ENCODE measurements at places on chromosomes 3 and 15.

GRCh38 chr3:170640737-170641171 lies 54.9 kb upstream of the SLC7A14 start:
- DNase-seq, result no peak
- H3K4me3 ChIP-seq, result no peak overlapping the region
- no peaks in the 10 kb centered on the region for H3K4me1 ChIP-seq

- no peak for DNase-seq
- peaks cover 6% of the 10 kb centered on the region for H3K27me3 ChIP-seq
- H3K4me1 ChIP-seq, result peaks cover 8% of the 10 kb centered on the region
- H3K4me3 ChIP-seq, result no peak overlapping the region
- no peak overlapping the region for H3K27ac ChIP-seq
Measured at GRCh38 chr3:124582621-124583395, 147.4 kb upstream of the UMPS start.

DNA sequence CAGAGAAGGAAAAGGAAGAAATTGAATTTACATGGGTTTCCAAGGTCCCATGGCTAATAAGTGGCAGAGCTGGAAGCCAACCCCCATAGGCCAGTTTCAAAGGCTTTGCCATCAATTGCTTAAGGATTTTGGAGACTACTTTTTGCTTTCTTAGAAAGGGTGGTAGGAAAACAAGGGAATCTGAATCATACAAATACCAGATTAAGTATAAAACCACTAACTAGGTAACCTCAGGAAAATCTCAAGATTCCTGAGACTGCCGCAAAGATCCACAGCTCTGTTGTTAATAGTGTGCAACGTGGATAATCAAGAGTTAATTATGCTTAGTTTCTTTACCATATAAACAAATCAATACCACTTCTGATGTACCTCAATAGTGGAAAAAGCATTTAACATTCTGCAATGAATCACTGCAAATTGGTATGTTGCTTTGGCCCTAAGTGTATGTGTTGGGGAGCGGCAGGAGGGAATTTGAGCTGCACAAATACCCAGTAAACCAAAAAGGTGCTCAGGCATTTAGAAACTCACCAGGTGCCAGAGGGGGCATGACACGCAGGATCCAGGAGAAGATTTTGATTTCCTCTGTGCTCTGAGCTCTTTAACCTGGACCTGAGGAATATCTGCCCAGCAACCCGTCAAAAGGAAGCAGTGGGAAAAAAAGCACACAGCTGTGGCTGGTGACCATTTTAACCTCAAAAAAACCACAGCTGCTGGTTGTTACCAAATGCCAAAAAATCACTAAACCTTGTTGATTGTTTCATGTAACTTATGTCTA lies 22.0 kb downstream of the AADAC start:
- no peak overlapping the region for H3K4me3 ChIP-seq
- H3K4me1 ChIP-seq, result peaks cover 16% of the 10 kb centered on the region
- H3K36me3 ChIP-seq, result no peaks in the 10 kb centered on the region
- H3K27ac ChIP-seq, result no peak overlapping the region
- H3K27me3 ChIP-seq, result no peaks in the 10 kb centered on the region
- no peak for DNase-seq

- no peaks in the 10 kb centered on the region for H3K4me1 ChIP-seq
- no peak for DNase-seq
- no peak overlapping the region for H3K27ac ChIP-seq
- H3K27me3 ChIP-seq, result no peaks in the 10 kb centered on the region
- no peak overlapping the region for H3K4me3 ChIP-seq
Measured at GRCh38 chr3:30542897-30543296, 63.5 kb upstream of the TGFBR2 start.

DNA sequence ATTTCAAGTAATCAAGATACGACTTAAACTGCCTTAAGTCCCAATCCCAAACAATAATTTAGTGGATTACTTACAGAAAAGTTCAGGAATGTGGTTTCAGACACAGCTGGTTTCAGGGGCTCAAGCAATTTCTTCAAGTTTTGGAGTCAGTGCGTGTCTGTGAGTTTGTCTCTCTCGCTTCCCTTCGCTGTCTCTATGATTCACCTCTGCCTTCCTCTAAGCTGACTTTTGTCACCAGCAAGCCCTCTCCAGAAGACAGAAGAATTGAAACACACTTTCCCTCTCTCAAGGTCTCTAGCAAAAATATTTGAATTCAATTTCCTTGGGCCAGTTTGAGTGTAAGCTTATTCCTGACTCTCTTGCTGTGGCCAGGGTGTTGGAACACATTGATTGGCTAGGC lies 392.4 kb downstream of the EDEM1 start:
- no peak for DNase-seq
- H3K4me3 ChIP-seq, result no peak overlapping the region
- no peak overlapping the region for H3K27ac ChIP-seq
- H3K27me3 ChIP-seq, result no peaks in the 10 kb centered on the region
- H3K4me1 ChIP-seq, result no peaks in the 10 kb centered on the region

- no peak overlapping the region for H3K4me3 ChIP-seq
- DNase-seq, result no peak
- H3K27ac ChIP-seq, result no peak overlapping the region
- no peaks in the 10 kb centered on the region for H3K4me1 ChIP-seq
- H3K36me3 ChIP-seq, result peaks cover 46% of the 10 kb centered on the region
Measured at GRCh38 chr15:52243697-52244555, 51.7 kb downstream of the MYO5C start.
